ENCODE measurements at places on chromosomes 16 and 17.

GRCh38 chr16:80114699-80115098 lies 426.1 kb upstream of the DYNLRB2 start:
- no peak for DNase-seq

DNA sequence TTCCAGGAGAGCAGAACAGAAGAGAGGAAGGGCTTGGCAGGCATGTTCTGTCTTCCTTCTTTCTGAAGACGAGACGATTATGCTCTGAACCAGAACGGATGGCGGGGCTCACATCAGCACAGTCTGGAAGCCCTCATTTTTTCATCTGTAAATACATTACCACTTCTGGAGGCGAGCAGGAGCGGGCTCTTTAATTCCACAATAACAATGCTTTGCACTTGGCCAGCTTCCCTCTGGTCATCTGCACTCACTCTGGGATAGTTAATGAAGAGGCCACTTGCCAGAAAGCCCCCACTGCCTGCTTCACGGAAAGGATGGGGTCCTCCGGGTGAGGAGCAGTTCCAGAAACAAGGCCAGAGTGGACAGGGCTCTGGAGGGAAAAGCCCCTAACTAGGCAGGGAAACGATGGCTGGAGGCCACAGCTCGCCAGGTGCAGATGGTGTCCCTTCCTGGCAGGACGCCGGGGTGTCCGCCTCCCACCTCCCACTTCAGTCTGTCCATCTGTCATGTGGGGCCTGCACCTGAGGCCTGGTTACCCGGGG lies 13.1 kb upstream of the BCAR1 start:
- no peak for DNase-seq

DNA sequence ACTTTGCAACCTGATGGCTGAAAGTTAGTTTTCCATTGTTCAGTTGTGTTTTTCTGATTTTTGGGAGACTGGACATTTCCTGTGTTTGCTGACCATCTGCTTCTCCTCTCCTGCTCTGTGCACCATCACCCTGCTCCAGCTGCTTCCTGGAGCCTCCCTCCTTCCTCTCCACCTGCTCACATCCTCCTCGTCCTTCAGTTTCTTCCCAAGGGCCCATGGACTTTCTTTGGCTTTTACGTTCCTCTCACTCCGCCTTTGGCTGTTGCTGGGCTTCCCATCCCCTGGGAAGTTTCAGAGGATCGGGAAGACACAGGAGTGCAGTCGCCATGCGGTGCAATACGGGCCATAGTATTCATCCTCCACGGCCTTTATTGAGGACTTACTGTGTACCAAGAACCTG lies 61.6 kb downstream of the TNFRSF13B start:
- DNase-seq = no peak

DNA sequence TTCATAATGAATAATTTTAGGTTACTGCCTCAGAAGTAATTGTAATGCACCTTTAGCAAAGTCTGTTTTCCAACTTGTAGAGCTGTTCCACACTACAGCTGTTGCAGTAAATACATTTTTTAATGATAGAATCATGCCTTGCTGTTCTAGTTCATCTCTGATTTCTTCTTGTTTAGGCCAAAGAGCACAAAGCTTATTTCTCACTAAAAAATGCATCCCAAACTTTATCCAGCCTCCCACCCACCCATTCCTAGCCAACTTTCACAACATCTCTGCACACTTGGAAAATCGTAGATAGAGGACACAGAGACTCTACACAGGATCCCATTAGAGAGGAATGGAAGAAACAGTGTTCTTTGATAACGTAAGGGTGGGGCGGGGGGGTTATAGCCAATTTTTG lies 252.2 kb upstream of the DYNLRB2 start:
- no peak for DNase-seq

- DNase-seq = no peak
Observed at GRCh38 chr17:50133769-50134099, 3.8 kb upstream of the SAMD14 start.

- no peak for DNase-seq
Observed at GRCh38 chr16:84294117-84294516, 561 bp upstream of the WFDC1 start.

GRCh38 chr17:74429604-74430384 lies 2.1 kb upstream of the GPRC5C start:
- DNase-seq = no peak

DNA sequence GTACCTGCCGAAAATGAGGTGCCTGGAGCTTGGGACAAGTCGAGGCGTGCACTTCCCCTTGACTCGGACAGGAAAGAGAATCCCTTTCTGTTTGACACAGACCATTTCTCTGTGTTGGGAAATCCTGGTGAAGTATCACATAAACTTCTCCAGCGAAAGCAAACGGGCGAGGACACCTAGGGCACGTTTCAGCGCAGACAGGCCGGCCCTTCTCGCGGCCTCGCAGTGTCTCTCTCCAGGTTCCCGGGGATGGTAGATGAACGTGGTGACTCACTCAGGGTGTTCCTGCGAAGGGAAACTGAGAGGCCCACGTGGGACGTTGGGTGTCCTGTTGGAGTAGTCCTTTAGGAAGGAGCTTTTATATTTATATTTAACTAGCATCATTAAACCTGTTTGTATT lies 36.3 kb upstream of the ZNF750 start:
- no peak for DNase-seq

DNA sequence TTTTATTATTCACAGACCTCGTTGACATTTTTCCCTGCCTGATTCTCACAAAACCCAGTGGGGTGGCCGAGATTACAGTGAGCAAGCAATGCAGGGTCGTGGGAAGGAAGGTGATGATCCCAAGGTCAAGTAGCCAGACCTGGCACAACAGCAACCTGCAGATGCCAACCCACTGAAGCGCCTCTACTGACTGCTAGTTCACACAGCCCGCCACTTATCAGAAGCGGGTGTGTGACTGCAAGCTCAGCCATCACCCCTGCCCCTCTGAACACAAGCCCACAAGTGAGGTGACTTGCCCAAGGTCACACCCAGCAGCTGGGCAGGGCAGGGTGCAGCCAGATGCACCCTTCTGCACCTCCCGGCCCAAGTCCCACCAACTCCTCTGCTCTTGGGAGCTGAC lies 7.1 kb downstream of the TFAP4 start:
- DNase-seq = no peak

DNA sequence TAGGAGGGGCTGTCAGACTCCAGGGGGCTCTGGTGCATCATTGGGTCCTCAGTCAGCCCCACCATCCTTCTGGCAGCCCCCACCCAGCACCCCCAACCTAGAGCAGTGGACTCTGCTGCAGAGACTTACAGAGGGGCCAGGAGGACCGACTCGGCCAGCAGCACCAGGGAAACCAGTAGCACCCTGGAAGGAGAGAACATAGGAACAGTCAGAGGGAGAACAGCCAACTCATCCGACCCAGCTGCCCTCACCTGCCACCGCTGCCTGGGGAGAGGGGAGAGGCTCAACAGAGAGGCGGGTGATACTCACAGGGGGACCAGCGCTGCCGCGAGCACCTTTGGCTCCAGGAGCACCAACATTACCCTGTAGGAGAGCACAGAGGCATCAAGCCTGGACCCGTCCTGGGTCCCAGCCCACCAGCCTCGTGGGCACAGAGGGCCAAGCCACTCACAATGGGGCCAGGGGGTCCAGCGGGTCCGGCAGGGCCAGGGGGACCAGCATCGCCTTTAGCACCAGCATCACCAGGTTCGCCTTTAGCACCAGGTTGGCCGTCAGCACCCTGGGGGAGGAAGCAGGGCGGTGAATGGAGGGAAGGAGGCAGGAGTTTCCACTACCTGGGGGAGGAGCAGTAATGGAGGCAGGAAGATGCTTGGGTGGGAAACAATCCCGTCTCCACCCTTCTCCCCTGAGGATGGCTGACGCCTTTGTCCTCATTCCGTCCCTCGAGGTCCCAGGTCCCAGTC lies 11.7 kb downstream of the COL1A1 start:
- no peak for DNase-seq

DNA sequence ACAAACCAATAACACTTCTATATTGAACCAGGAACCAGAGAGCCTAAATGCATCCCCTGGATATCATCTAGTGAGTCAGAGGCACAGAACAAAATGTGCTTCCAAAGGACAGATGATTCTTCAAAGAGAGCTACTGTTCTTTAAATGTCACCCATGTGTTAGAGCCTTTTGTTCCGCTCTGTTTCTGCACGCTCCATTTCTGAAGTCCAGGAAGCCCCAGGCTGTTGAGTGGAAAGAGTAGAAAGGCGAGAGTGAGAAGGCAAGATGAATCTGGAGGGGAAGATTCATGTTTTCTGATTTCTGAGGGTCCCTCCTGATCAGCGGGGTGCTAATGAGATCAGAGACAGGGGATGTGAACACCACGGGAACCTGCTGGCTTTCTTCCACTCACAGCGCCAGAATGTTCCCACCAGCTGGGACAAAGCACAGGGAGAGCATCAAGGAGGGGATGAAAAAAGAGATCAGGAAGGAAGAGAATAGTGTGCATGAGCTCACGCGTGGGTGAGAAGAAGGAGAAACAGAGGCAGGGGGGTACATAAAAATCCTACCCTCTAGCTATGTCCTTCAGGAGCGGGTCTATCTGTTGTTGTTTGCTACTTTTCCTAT lies 559.9 kb upstream of the HSBP1 start:
- DNase-seq = no peak

- DNase-seq = no peak
Observed at GRCh38 chr16:28217326-28217725, 5.6 kb upstream of the XPO6 start.

DNA sequence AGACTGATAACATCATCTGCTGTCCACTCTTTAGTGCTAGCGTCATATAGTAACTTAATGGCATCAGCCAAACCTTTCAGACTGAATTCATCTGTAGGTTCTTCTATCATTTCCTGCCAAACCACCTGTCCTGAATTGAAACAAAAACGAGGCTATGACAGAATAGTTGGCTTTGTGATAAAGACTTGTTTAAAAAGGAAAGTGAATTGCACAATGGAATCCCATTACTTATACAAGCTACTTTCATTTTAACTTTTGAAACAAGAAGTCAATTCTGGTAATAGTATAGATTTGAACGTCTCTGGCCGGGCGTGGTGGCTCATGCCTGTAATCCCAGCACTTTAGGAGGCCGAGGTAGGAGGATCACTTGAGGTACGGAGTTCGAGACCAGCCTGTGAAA lies 18.2 kb downstream of the LASP1NB start:
- no peak for DNase-seq

DNA sequence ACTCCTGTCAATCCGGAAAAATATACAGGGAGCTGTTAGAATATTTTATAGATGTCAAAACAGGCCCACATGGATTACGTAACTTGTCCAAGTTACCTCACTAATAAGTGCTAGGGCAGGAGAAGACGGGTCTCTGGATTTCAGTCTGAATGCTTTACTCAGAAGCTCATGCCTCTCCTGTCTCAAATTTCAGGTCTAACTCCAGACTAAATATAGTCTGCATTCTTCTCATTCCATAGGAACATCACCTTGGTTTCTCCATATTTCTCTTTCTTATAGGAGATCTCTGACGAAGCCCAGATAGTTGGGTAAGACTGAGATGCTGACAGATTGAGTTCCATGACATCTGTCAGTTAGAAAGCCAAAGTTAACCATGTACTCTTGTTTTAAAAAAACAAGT lies 174.2 kb downstream of the STX8 start:
- no peak for DNase-seq

DNA sequence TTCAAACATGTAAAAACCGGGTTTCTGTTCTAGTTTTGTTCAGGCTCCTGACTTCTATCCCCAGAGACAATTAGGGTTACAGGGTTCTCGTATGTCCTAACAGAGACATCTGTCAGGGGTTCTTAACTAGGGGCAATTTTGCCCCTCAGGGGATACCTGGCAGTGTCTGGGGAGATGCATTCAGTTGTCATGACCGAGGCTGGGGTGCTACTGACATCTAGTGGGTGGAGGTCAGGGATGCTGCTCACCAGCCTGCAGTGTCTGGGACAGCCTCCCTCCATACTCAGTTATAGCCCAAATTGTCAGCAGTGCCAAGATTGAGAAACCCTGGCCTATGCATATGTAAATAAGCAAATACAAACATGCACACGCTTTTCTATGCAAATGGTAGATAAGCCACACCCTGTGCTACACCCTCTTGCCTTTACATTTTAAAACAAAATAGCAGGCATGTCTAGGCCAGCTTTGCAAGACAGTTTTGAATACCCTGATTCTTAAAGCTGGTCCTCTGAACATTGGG lies 37.4 kb downstream of the CLEC16A start:
- DNase-seq = no peak

- no peak for DNase-seq
Observed at GRCh38 chr16:30166202-30166902, 17.1 kb upstream of the CORO1A start.

DNA sequence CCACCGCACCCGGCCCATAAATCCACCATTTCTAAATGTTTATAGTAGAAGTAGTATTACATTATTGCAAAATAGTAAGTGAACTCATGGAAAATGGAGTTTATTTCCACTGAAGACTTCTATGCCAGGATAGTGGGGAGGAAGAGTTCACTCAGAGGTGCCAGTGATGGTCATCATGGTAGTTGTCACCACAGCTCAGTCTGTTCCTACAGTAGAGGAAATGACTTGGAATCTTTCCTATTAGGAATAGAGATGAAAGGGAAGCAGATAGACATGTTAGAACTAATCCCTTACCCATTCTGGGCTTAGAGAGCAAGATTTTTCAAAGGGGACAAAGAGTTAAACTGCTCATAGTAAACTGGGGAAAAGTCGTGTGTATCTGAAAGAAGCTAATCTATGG lies 20.1 kb downstream of the MRPL45 start:
- no peak for DNase-seq

DNA sequence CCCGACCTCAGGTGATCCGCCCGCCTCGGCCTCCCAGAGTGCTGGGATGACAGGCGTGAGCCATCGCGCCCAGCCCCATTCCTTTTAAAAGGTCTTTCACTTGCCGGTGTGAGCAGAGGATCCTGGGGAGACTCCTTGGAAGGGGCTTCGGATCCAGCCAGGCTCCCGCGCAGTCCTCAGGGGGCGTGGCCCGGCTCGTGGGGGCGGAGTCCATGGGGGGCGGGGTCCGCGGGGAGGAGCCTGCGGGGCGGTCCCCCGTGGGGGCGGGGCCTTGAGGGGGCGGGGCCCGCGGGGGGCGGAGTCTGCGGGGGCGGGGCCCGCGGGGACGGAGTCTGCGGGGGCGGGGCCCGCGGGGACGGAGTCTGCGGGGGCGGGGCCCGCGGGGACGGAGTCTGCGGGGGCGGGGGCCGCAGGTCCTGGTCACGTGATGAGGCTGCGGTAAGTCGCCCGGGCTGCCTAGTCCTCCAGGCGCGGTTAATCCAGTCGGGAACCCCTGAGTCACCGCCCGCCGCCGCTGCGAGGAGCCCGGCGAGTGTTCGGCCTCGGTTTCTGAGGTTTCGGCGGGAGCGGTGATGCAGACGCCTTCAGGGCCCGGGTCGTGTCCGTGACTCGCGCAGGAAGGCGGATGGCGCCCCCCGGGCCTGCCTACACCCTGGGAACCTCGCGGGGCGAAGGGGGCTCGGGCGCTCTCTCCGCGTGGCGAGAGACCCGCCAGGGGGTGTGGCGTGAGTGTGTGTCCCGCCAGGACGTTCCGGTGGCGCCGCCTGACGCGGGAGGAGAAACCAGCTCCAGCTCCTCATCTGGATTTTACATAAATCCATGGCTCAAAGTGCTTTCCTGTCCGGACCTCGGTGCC lies 23.6 kb upstream of the ABR start:
- DNase-seq = peak; percentile 46
